ENCODE measurements at places on chromosomes 4 and X.

GRCh38 chr4:1784789-1785591, 8.1 kb upstream of the FGFR3 start:
- no peak for DNase-seq

DNA sequence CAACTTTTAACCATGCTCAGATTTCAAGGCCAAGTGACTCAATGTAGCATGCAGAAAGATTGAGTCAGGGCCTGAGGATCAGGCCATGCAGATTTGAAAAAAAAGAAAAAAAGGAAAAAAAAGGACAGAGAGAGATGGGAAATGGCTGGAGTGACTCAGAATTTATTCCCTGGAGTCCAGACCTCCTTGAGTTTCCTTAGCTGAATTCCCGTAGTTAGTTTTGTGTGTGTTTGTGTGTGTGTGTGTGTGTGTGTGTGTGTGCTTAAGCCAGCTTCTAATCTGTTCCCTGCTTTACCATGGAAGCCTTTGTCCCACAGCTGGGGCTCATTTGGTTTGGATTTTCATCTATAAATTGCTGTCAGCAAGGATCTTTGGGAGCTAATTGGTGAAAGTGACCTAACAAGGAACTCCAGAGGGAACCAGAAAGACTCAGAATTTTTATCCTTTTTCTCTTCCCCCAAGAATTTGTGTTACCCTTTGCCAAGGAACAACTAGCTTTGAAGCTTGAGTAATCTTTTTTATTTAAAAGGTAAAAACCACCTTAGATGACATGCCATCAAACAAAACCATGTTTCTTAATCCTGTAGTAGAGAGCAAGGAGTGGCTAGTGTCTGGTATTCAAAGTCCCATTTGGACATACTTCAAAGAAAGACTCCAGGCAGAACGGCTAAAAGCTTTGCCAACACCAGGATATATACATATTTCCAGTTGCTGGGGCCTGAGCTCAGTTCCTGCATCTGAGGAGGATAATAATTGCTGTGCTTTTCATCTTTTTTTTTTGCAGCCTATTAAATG, 109.0 kb upstream of the DDIT4L start:
- no peak for DNase-seq

DNA sequence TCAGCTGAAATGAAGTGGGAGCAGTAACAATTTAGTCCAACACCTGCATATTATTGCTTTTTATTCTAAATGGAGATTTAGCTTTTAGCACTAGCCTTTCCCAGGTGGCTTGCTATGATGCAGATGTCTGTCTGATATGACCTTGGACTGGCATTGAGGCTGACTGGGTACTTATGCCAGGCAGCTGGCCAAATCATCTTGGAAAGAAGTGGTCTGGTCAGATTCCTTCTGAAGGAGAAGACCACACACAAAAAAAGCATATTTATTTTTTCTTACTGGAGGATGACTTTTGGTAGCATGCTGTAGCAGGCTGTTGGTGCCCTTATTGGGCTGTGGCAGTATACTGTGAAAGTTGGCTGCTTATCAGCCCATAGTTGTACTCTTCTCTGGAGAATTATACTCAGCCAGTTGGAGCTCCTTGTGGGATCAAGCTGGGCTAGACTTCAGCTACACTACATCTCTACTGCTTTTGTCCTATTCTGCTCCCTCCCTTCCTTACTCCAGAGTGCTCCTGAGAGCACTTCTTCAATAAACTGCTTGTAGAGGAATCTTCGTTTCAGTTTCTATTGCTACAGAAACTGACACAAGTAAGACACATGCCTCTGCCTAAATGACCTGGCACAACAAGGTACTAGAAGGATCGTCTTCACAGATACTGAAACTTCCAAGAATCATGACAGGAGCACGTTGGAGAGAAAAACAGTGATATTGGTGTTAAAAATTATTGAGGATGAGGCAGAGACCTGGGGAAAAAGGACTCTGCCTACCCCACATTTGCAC, 196.8 kb upstream of the RPS6KA3 start:
- no peak for DNase-seq

DNA sequence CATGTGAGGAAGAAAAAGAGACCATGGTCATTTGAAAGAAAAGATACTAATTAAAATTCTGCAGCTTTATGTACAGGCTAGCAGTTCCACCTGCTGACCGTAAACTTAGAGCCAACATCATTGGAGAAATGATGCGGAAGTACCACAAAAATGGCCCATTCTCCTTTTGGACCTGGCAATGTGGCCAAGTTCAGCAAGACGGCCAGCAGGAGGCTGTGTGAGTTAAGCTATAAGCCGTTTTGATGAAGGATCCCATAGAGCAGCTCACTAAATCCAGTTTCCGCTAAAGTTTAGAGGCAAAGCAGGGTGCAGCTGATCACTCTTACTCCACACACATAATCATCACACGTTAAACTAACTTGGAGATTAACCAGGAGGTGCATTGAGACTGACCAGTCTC, 133.8 kb downstream of the LDB2 start:
- no peak for DNase-seq

- no peak for DNase-seq
These were observed 24.0 kb downstream of the ARSJ start for GRCh38 chr4:113955411-113955810.

GRCh38 chrX:11239230-11239629, 54.0 kb upstream of the AMELX start:
- no peak for DNase-seq

GRCh38 chr4:169619518-169619957, 840 bp upstream of the CLCN3 start:
- no peak for DNase-seq

DNA sequence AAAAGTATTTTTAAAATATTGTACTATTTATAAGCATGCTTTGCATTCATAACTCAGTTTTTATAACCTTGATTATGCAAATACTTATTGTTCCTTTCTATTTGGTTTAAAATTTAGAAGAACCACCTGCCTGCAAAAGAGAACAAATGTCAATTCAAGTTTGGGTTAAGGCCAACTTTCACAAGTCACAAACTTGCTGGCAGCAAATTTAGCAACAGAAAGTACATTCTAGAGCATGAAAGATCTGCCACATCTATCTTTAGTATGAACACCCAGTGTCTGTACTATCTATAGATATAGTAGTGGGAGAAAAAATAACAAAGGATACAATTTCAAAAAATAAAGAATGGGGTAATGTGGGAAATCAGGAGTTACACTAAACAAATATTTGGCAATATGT, 1014.2 kb downstream of the C4orf33 start:
- DNase-seq, result no peak

GRCh38 chr4:147707892-147708672, 23.8 kb upstream of the ARHGAP10 start:
- DNase-seq, result no peak

GRCh38 chr4:185086053-185086452, 57.0 kb upstream of the SLC25A4 start:
- DNase-seq, result no peak

GRCh38 chr4:13876131-13876530, 248.6 kb upstream of the BOD1L1 start:
- DNase-seq, result no peak

DNA sequence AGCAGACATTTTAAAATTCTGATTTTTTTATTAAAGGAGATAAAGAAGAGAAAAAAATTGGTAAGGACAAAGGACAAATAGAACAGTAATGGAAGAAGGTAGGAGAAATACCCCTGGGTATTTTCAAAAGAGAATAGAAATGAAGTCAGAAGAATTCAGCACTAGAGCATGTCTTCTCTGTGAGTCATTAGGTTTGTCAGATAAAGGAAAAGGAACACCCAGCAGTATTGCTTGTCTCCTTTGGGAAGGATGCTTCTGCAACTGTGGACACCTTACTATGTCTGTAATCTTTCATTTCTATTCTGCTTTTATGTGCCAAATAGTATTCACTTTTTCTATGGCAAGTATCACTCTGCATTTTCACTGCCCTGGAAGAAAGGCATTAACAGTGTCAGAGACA, 24.0 kb upstream of the PCDH7 start:
- DNase-seq, result no peak

DNA sequence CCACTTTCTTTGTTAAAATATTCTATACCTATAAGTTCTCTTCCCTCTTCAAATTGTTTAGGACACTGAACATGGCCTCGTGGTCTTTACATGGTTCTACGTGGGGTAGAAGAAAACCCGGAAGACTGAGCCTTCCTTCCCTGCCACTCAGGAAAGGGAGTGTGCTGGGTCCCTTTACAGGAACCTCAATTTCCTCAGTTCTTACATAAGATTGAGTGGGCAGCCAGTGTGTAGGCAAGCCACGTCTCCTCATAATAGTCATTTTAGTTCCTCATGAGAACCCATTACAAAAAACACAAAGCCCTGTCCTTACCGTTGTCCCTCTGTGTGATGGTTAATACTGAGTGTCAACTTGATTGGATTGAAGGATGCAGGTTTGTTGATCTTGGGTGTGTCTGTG, 28.7 kb upstream of the SMIM10L2A start:
- no peak for DNase-seq

- DNase-seq, result no peak
These were observed 352 bp upstream of the MAP3K15 start for GRCh38 chrX:19515615-19516105.

GRCh38 chrX:135985973-135986310, 707 bp downstream of the SLC9A6 start:
- no peak for DNase-seq

- no peak for DNase-seq
These were observed 91.1 kb upstream of the ATP8A1 start for GRCh38 chr4:42747971-42748370.

GRCh38 chr4:79848329-79848728, 224.7 kb downstream of the ANTXR2 start:
- DNase-seq, result no peak

GRCh38 chrX:100636321-100636991, at the start of gene TSPAN6:
Gene TSPAN6 (minus strand): TSS chrX:100636806. CDS start chrX:100636694, 112 bp downstream.
- peak; percentile 26 for DNase-seq

DNA sequence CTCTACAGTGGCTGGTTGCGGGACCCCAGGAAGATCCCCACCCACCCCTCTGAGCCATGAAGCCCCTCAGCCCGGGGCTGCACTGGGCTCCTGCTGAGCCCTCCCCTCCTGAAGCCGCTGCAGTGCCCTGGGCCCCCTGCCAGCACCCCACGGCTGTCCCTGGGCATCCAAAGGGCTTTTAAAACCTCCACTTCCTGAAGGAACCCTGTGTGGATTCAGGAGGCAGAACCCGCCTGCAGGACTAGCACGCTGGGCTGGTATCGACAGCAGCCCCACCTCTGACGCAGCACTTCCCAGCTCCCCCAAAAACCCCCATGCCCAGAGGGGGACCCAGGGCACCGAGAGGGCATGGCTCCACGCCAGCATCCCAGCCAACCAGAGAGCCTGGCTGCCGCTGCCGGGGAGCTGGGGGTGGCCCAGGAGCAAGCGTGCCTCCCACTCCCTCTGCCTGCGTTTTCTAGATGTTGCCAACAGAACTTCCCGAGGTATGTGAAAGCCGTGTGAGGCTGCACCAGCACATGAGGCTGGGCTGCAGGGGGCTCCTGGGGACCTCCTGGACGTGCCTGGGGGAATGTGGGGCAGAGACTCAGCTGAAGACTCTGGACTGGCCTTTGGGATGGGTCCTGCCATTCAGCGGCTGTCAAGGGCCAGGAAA, 6.3 kb downstream of the MXD4 start:
- DNase-seq, result no peak
